NCI-H187 (cell line): ENCODE measurements at places on chromosomes 5 and 9.

GRCh38 chr9:100351508-100351907 is 1.2 kb downstream of the TEX10 start:
- no peak for DNase-seq

- no peak for DNase-seq
These were observed 20.4 kb downstream of the ZBTB5 start for GRCh38 chr9:37444890-37445289.

DNA sequence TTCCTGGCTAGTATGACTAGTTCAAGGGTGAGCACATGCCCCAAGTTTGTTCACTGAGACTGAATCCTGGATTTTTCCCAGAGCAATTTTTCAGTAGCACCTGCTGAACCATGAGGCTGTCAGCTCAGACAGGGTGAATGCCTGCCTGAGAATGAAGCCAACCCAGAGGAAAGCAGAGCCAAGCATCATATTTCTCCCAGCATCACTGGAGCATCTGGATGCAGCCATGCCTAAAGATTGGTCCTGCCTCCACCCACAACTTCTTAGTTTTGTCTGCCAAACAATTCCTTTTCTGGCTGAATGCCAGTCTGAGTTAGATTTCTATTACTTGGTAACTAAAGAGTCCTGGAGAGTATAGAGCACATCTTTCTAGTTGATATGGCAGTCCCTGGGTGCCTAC is 343.6 kb downstream of the CSNK1G3 start:
- peak; percentile 4 for DNase-seq

DNA sequence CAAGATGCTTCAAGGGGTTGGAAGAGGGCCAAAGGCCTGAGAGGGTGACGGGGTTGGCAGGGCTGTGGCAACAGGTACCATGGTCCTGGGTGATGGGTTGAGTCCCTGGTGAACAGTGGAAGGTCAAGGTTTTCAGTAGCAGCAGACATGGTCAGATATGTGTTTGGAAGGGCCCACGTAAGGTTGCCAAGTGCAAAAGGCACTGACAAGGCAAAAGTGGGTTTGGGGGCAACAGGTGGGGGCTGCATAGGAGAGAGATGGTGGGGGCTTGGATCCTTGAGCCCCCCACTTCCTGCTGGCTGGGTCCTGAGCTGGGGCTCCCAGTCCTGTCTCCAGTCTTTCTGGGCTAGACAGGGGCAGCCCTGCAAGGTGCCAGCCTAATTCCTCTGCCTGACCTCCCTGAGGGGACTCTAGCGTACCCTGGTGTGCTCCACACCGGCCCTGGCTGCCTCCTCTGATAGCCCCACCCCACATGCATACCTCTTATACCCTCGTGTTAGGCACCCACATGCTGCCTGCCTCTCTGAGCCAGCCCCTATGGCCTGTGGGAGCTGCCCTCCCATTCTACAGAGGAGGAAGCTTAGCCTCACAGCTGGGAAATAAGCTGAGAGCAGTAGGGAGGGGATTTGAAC is 20.9 kb upstream of the NSD1 start:
- no peak for DNase-seq

DNA sequence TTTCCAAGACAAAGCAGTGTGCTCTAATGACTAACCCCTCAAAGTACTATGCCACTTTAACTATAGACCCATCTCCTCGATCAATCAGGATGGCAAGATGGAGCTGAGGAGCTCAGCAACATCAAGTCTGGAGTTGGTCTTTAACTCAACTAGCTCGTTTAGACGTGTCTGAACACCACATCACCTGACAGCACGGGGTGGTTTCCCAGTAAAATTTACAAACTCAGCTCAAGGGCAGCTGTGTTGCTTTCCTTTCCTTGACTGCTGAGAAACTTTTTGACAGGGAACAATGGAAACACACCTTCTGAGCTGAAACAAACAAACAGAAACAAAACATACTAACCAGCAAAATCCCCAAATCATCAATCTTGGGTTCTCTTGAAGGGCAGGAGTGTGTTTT is 202.5 kb downstream of the NTRK2 start:
- no peak for DNase-seq

GRCh38 chr9:119367683-119368075 is 1.6 kb downstream of the BRINP1 start:
- DNase-seq, result no peak

- DNase-seq, result peak; percentile 95
These were observed 19.7 kb downstream of the ANXA2R start for GRCh38 chr5:43020399-43020746.

DNA sequence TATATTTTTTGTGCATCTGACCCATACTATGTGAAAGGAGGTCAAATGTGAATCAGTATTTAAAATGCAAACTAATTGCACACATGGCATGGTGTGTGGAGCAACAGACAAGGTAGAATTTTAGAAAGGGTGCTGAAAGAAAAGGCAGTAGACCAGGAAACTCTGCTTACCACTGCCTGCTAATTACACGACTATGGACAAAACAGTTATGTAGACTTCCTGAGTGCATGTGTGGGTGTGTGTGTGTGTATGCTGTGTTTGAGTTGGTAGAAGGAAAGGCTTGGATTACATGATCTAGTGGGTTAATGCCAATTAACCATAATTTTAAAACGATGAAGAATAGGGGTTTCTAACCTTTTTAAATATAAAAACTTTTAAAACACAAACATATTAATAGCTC is 349.9 kb downstream of the SH3GL2 start:
- DNase-seq, result no peak

GRCh38 chr9:68919661-68920060 is 94.3 kb downstream of the PRKACG start:
- no peak for DNase-seq

- no peak for DNase-seq
These were observed 12.7 kb upstream of the THG1L start for GRCh38 chr5:157718519-157718918.

GRCh38 chr5:173688703-173689102 is 72.3 kb upstream of the BOD1 start:
- no peak for DNase-seq

- no peak for DNase-seq
These were observed 345.7 kb downstream of the SPATA31D1 start for GRCh38 chr9:82334286-82334685.

- DNase-seq, result no peak
These were observed 123.9 kb downstream of the SV2C start for GRCh38 chr5:76207120-76207519.

GRCh38 chr9:121645003-121645402 is 6.4 kb upstream of the DAB2IP start:
- no peak for DNase-seq

DNA sequence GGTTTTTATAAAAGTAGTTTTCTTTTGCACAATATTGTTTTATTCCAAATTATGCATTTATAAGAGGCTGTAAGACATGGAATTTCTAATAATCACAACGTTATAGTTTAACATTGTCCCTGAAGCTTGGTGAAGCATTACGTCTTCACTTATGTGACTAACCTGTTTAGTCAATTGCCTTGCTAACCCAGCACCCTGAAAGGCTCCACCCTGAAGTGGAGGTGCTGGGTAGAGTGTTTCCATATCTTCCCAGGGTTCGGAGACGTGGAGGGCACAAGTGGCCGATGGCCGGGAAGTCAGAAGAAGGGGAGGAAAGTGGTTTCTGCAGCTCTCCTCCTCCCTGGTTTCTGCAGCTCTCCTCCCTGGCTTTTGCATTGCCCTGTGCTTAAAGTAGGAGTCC is 83.4 kb downstream of the TRIO start:
- no peak for DNase-seq

DNA sequence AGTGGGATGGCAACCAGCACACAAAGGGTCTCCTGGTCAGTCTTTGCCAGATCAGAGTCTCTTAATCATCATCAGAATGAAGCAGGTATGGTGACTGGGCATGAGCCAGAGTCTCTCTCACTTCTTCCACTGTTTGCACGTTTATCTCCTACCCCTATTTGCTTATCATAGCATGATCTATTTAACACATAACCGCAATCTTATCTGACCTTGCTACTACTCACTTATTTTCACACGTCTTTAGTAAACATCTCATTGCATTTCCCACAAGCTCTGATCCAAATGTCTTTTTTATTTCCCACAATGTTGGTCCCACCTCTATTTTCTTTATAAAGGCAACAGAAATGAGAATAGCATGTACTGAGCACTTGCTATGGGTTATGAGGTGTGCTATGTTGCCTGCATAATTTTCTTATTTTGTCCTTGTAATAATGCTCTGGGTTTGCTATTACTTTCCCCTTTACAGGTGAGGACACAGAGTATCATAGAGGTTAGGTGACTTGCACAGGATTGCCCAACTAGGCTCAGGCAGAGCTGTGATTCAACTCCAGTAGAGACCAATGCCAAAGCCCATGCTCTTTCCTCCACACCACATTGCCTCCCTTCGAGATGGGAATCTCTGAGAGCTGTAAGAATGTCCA is 39.7 kb upstream of the IL7R start:
- no peak for DNase-seq

GRCh38 chr5:135307143-135307903 is 91.7 kb downstream of the MACROH2A1 start:
- DNase-seq, result no peak

DNA sequence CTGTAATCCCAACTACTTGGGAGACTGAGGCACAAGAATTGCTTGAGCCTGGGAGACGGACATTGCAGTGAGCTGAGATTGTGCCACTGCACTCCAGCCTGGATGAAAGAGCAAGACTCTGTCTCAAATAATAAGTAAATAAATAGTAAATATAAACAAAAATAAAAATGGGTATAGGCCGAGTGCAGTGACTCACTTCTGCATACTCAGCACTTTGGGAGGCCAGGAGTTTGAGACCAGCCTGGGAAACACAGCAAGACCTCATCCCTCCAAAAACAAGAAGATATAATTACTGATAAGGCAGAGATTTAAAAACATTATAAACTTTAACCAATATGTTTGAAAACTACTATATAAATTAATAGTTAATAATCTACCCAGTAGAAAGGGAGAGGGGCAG is 37.8 kb upstream of the SUSD1 start:
- no peak for DNase-seq

DNA sequence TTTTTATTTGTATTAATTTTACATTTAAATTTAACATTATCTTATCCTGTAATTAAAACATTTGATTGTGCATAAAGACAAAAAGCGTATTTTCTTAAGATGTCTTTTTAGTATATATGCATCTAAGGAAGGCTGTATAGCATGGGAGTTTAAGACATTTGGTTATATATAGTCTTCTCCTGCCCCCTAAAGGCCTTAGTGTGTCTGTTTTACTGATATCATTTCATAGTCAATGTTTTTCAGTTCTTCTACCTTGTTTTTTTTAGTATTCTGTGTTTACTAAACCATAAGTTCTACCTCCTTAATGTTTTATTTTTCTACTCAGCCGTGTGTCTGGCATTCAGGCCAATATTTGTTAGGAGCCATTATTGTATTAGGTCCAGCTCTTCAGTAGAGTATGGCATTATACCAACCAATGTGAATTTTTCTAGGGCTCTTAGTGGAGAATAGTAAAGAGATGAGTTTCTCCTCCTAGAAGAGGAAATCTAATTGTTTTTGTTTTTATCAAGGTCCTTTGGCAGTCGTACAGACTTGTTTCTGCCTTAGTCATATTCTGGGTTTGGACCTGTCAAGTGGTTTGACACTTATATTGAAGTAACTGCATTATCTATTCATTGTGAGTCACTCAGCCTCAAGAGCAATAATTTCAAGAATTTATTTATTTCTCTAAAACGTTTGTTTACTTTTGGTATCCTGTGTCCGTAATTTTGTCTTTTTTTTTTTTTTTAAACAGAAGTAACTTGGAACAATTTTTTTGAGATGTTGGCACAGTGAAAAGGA is 74.8 kb downstream of the SLF1 start:
- DNase-seq, result no peak

GRCh38 chr9:27336126-27336525 is 39.2 kb upstream of the EQTN start:
- no peak for DNase-seq

DNA sequence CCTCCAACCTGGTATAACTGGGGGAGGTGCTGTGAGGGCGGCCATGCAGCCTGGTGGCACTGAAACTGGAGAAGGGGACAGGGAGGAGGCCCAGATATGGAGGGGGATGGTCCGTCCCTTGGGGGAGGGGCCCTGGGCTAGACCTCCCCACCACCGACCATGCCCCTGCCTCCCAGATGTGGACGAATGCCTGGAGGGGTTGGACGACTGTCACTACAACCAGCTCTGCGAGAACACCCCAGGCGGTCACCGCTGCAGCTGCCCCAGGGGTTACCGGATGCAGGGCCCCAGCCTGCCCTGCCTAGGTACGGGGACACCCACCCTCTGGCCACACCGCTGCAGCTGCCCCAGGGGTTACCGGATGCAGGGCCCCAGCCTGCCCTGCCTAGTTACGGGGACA is 15.4 kb upstream of the ASS1 start:
- no peak for DNase-seq

DNA sequence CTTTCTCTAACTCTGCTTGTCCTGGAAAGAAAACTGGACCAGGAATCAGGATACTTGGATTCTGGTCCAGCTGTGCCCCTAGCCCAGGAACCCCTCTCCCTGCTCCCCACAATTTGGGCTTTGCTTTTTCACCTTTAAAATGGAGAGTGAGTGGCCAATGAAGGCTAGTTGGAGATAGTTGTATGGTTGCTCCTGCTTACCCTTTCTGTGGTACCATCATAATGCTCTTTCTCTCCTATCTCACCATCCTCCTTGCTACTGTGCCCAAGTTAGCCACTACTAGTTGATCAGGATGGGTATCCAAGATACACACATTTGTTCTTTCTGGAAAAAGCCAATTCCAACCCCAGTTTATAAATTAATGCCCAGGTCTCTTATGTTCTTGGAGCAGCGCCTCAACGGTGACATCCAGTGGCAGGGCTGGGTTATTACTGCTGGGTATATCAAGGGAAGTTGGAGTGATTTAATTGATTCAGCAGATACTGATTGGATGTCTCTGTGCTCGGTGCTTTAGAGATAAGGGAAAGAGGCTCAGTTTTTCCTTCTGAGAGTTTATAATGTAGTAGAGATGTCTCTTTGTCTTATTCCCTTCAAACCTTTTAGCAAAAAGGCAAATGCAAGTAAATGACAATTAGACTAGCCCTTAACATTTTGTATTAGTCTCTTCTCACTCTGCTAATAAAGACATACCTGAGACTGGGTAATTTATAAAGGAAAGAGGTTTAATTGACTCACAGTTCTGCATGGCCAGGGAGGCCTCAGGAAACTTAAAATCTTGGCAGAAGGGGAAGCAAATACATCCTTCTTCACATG is 38.5 kb downstream of the FAXDC2 start:
- no peak for DNase-seq

- DNase-seq, result no peak
These were observed 4.9 kb downstream of the GMCL2 start for GRCh38 chr5:178182158-178182876.

DNA sequence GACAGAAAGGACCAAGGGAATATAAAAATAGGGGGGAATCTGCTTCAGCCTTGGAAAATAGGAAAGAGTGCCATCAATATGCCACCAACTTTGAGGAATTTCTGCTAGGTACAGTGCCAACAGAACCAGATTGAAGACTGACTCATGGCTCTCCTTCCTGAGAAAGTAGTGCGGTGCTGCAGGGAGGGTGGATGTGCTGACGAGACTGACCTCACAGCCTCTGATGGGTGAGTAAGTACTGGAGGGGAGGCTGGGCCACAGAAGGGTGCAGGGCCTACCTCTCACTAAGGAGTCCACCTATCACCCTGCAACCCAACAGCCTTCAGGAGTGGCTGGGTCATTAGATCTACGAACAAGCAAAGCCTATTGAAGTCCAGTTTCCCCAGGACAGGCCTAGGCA is 187.6 kb downstream of the GABBR2 start:
- no peak for DNase-seq
